COLO829 (cell line): ENCODE measurements at places on chromosomes 4 and X.

- DNase-seq = no peak
Measured at GRCh38 chr4:153945704-153946103, 156.8 kb upstream of the SFRP2 start.

- DNase-seq = no peak
Measured at GRCh38 chr4:8585721-8586212, 5.6 kb downstream of the GPR78 start.

GRCh38 chr4:20698820-20699219 is 1.4 kb upstream of the PACRGL start:
- DNase-seq = no peak

DNA sequence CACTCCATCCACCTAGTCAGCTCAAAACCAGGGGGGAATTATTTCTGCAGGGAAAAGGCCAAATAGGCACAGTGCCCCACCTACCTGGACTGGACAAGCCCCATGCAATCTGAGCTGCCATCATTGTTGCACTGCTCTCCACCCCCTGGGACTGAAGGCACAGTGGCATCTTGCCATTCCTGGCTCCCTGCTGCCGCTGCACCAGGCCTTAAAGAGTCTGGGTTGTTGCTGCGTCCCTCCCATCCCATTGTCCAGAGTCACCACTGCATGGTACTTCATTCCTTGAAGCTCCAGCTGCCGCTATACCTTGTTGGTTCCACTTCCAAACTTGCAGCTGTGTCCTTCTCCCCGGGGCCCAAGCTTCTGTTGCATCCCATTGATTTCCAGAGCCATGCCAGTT is 629.7 kb downstream of the STIM2 start:
- no peak for DNase-seq

DNA sequence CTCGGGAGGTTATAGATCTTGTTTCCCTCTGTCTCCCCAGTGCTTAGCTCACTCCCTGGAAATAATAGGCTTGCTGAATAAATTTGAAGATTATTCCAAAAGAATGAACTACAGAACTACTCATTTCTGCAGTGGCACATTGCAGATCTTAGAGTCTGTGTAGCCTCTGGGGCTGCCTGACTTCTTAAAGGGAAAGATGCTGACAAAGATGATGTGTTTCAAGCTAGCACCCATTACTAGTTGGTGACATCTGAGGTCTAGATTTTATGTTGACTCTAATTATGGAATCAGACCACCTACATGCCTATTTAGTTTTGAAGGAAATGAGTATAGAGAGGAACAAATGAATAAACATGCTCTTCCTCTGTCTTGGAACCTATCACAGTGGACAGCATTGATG is 123.7 kb upstream of the KCNIP4 start:
- DNase-seq = no peak

GRCh38 chr4:183588169-183588675 is 70.8 kb downstream of the RWDD4 start:
- peak; percentile 57 for DNase-seq

- no peak for DNase-seq
Measured at GRCh38 chr4:76993787-76994641, 44.5 kb downstream of the SEPTIN11 start.

- no peak for DNase-seq
Measured at GRCh38 chr4:7761312-7761711, 178.3 kb downstream of the AFAP1 start.

DNA sequence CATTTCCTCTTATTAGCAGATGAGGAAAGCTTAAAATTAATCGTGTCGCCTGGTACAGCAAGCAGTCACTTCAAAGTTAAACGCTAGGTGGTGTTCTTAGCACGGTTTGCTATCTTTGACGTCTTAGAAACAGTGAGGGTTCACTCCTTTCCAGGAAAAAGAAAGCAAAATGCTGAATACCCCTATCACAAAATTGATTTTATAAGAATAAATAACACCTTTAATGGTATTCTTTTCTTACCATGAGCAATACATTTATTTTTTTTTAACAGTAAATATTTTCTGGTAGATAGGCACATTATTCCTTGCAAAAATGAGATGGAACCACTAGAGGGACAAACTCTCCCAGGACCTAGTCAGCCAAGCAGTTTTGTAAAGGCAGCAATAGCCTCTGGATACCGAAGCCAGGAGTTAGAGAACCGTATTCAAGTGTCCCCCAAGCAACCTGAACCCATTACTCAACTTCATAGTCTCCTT is 153.9 kb downstream of the KDR start:
- DNase-seq = peak; percentile 84

- DNase-seq = no peak
Measured at GRCh38 chr4:76453232-76453631, 18.2 kb downstream of the SHROOM3 start.

GRCh38 chrX:105725228-105725627 is 97.1 kb upstream of the NRK start:
- DNase-seq = no peak

GRCh38 chr4:99483636-99484035 is 27.2 kb upstream of the C4orf17 start:
- DNase-seq = no peak

- no peak for DNase-seq
Measured at GRCh38 chr4:39732728-39733127, 34.8 kb downstream of the UBE2K start.

GRCh38 chr4:89109841-89110540 is 1.3 kb upstream of the TIGD2 start:
- DNase-seq = no peak

- no peak for DNase-seq
Measured at GRCh38 chr4:40998675-40999358, 215.5 kb downstream of the APBB2 start.

DNA sequence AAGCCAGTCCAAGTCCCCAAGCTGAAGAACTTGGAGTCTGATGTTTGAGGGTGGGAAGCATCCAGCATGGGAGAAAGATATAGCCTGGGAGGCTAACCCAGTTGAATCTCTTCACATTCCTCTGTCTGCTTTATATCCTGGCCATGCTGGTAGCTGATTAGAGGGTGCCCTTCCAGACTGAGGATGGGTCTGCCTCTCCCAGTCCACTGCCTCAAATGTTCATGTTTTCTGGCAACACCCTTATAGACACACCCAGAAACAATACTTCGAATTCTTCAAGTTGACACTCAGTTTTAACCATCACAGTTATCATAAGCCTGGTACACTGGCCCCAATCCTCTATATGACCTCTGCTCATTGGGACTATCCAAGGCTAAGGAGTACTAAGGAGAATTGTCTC is 124.1 kb upstream of the WDR1 start:
- no peak for DNase-seq

- no peak for DNase-seq
Measured at GRCh38 chrX:11480626-11481025, 185.1 kb downstream of the ARHGAP6 start.
